ENCODE measurements at places on chromosomes 1 and 21. TPM values are rescaled to one million over a fixed set of nuclear protein-coding genes. Genes with fewer than 3 reads are reported as not detected.

DNA sequence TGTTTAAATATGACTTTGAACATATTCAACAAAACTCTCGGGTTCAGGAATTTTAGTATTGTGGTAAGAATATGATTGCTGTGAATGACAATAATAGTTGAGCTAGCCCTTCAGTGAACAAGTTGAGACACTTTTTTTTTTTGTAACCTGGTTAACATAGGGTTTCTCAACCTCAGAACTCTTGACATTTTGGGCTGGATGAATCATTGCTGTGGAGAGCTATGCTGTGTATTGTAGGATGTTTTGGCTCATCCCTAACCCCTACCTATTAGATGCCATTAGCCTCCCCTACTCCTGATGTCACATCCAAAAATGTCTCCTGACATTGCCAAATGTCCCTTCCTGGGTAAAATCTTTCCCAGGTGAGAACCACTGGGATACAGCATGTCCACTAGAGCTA lies 113.7 kb downstream of the RUNX1 start:
- no peaks in the 10 kb centered on the region for H3K27me3 ChIP-seq
- H3K4me3 ChIP-seq, result peak overlapping the region; percentile 57
- H3K27ac ChIP-seq, result peak overlapping the region; percentile 33
- DNase-seq, result no peak
- peaks cover 52% of the 10 kb centered on the region for H3K4me1 ChIP-seq
- peaks cover 2% of the 10 kb centered on the region for H3K36me3 ChIP-seq

GRCh38 chr1:225903623-225904022 lies 14.7 kb upstream of the LEFTY1 start:
- no peaks in the 10 kb centered on the region for H3K4me1 ChIP-seq
- no peaks in the 10 kb centered on the region for H3K36me3 ChIP-seq

AQP10 gene
- total RNA-seq, result not detected

GPR137B gene
- 9.3 TPM for total RNA-seq

GRCh38 chr1:103529746-103530145 lies 4.2 kb downstream of the RNPC3 start:
- H3K36me3 ChIP-seq, result peaks cover 41% of the 10 kb centered on the region
- DNase-seq, result no peak
- H3K27ac ChIP-seq, result no peak overlapping the region
- no peaks in the 10 kb centered on the region for H3K27me3 ChIP-seq

DNA sequence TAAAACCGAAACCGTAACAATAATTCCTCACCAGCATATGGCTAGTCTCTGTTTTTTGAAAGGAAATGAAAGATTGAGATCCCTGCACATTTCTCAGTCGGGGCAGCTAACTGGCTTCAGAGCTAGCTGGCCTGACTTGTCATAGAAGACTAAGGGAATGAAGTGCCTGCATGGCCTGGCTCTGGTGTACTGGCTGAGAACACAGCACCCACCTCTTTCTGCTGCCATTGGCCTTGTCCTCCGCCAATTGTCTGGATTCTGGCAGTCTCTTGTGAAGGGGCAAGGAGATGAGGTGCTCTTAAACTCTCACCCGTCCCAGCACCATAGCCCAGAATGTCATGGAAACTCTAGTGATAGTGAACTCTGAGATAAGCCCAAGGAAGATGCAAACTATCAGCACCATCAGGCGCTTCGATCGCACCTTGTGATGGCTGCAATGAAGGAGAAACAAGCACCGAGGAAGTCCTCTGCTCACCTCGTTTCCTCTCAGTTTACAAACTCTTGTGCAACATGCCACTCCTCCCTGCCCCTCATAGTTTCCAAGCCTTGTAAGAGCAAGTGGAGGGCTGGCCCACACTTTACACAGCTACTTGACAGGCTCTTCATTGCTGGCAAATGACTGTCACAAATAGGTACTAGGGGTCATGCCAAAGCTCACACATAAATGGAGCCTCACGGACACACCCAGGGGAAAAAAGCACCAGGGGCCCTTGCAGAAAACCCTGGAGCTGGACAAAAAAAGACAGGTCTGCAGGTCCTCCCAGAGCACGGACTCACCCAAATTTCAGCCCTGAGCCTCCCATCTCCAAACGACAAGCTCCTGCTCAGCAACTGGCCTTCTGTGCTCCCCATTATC lies 16.4 kb downstream of the INPP5B start:
- H3K4me1 ChIP-seq, result peaks cover 32% of the 10 kb centered on the region
- no peak for DNase-seq
- peak overlapping the region; percentile 87 for H3K27ac ChIP-seq
- H3K27me3 ChIP-seq, result no peaks in the 10 kb centered on the region

DNA sequence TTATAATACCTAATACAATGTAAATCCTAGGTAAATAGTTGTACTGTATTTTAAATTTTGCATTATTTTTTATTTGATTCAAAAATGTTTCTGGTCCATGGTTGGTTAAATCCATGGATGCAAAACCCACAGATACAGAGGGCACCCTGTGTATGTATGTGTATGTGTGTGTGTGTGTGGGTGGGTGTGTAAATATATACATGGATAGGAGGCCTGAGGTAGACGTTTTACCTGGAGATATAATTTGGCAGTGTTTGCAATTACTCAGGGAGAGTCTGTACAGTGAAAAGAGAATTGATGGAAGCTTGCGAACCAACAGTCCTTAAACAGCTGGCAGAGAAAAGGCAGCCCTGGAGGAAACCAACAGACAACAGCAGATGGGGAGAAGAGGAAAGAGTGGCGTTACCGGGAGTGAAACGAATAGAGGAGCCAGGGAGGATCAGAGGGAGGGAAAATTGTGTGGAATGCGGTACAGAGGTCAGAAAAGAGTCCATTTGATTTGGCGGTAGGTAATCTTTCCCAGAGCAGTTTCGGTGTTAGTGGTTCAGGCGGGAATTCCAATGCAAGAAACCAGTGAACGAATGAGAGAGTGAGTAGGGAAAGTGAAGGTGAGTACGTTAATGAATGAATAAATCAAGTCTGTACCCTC lies 47.9 kb upstream of the NBL1 start:
- H3K36me3 ChIP-seq, result peaks cover 12% of the 10 kb centered on the region
- peaks cover 36% of the 10 kb centered on the region for H3K4me1 ChIP-seq
- H3K4me3 ChIP-seq, result peak overlapping the region; percentile 99
- DNase-seq, result no peak
- peak overlapping the region; percentile 100 for H3K27ac ChIP-seq
- peaks cover 3% of the 10 kb centered on the region for H3K27me3 ChIP-seq

DNA sequence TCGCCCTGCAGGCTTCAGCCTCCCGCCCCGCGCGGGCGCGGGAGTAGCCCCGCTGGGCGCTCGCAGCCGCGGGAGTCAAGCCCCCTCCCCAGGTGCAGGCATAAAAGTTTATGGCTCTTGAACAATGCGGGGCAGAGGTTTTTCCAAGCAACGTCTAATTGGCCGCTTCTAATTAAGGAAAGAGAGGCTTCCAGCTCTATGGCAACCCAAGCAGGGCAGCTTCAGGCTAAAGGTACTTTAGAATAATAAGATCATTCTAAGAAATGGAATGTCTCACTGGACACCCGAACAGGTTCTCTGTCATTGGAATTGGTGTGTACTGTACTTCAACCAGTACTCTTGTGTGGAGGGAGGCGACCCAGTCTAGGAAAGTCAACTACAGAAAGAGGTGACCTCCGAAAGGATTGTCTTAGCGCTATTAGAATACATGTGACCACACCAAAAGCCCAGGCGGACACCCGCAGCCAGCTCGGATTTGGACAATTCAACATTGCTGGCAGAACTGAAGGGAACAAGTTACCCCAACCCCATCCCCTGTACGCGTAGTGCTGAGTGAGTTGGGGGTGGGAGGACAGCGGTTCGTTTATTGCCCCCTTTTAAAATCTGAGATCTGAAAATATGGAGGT lies 12.5 kb downstream of the NR5A2 start:
- H3K4me1 ChIP-seq, result peaks cover 15% of the 10 kb centered on the region
- H3K36me3 ChIP-seq, result peaks cover 3% of the 10 kb centered on the region
- no peak overlapping the region for H3K27ac ChIP-seq

BMP8B gene
- 0.68 TPM for total RNA-seq

CYP4A22 gene
- not detected for total RNA-seq

GRCh38 chr21:42381347-42381984 lies 14.4 kb downstream of the TMPRSS3 start:
- no peak overlapping the region for H3K27ac ChIP-seq
- H3K4me1 ChIP-seq, result peaks cover 12% of the 10 kb centered on the region
- peaks cover 25% of the 10 kb centered on the region for H3K36me3 ChIP-seq
- no peak overlapping the region for H3K4me3 ChIP-seq

GRCh38 chr1:155227261-155228095 lies 19.0 kb downstream of the MTX1 start:
- peak overlapping the region; percentile 92 for H3K27ac ChIP-seq
- peak overlapping the region; percentile 95 for H3K4me3 ChIP-seq
- peaks cover 24% of the 10 kb centered on the region for H3K4me1 ChIP-seq
- DNase-seq, result peak; percentile 96
- no peaks in the 10 kb centered on the region for H3K27me3 ChIP-seq
- H3K36me3 ChIP-seq, result peaks cover 7% of the 10 kb centered on the region

FCAMR gene
- total RNA-seq, result not detected

- peaks cover 50% of the 10 kb centered on the region for H3K4me1 ChIP-seq
- DNase-seq, result no peak
- peaks cover 3% of the 10 kb centered on the region for H3K36me3 ChIP-seq
- H3K27me3 ChIP-seq, result no peaks in the 10 kb centered on the region
Observed at GRCh38 chr21:41925767-41926116, 28.1 kb downstream of the C2CD2 start.

PCAT6 gene
- total RNA-seq, result not detected

COL9A2 gene
- 6.0 TPM for total RNA-seq

DNA sequence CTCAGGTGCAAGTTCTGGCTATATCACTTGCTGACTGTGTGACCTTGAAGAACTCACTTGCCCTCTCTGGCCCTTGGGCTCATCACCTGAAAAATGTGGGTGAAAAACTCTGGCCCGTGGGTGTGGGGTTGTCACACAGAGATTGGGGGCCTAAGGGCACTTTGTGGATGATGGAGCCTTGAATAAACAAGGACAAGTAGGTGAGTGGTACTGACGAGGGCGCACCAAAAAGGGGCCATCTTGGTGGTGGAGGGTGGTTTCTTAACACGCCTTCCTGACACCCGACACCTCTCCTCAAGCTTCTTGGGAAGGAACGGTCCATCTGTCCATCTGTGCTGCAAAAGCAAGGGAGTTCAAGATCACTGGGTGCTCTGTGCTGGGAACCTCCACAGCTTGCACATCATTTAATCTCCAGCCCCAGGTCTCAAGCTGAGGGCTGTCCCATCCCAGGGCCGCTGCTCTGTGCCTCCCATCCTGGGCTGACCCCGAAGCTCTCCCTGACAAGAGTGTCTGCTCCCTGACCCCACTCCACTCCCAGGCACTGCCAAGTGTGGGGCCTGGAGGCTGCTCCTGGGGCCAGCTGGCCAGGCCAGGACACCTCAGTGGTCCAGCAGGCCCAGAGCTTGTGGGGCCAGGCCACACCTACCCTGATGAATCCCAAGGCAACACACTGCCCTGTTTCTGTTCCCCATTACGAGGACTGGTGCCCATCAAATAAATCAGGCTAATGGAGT lies 97.3 kb downstream of the GLIS1 start:
- DNase-seq, result peak; percentile 21
- H3K36me3 ChIP-seq, result no peaks in the 10 kb centered on the region
- peaks cover 8% of the 10 kb centered on the region for H3K27me3 ChIP-seq
- H3K4me3 ChIP-seq, result no peak overlapping the region

DNA sequence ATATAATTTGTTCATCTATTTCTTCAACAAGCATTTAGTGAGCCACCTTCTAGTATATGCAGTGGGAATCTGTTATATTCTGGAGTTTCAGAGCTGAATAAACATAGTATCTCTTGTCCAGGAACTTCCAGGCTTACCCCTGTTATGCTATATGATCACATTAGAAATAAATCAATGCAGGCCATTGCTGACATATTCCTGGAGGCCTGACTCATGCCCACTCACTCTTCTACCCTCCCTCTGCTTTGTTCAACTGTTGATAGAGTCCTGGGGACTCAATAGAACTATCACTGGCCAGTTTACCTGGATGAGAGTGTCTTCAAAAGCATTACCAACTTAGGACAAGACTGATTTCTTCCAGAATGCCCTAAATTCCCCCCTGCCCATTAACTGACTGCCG lies 29.3 kb upstream of the SRSF10 start:
- no peaks in the 10 kb centered on the region for H3K36me3 ChIP-seq
- no peak overlapping the region for H3K4me3 ChIP-seq
- DNase-seq, result no peak
- no peak overlapping the region for H3K27ac ChIP-seq
- H3K4me1 ChIP-seq, result no peaks in the 10 kb centered on the region

GRCh38 chr21:19400223-19400770 lies 996.7 kb upstream of the TMPRSS15 start:
- H3K27ac ChIP-seq, result no peak overlapping the region
- H3K27me3 ChIP-seq, result no peaks in the 10 kb centered on the region
- H3K36me3 ChIP-seq, result no peaks in the 10 kb centered on the region

DNA sequence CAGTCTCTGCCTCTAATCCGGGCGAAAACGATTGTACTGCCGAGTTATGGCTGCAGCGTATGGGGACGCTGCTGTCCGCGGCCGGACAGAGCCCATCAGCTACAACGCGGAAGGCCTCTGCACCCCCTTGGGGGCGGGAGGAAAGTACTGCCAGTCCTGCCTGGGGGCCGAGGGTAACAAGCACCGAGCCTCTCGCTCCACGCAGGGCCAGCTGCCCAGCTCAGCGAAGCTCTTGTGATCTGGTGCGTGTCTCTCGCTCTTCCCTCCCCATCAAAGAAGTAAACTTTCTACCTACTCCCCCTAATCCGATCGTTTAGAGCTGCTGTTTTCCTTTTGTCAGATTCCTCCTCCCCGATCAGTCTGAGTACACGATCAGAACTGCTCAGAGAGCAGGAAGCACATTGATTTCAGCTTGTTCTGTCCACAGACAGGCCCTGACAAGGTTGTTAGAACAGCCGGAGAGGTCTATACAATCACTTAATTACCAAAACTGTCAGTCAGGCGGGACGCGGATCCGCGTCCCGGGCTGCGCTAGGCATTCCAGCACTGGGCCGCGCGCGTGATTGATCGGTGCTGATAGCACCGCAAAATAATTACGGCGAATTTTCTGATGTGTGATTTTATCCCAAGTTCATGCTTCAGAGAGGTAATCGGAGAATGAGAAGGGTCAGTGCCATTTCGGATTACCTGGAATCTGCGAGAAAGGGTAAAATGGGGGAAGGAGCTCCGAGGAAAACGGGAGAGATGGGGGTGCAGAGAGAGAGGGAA lies 8.7 kb upstream of the BARHL2 start:
- peaks cover 46% of the 10 kb centered on the region for H3K4me1 ChIP-seq
- peaks cover 96% of the 10 kb centered on the region for H3K27me3 ChIP-seq
- peak; percentile 39 for DNase-seq
- H3K27ac ChIP-seq, result peak overlapping the region; percentile 81

DNA sequence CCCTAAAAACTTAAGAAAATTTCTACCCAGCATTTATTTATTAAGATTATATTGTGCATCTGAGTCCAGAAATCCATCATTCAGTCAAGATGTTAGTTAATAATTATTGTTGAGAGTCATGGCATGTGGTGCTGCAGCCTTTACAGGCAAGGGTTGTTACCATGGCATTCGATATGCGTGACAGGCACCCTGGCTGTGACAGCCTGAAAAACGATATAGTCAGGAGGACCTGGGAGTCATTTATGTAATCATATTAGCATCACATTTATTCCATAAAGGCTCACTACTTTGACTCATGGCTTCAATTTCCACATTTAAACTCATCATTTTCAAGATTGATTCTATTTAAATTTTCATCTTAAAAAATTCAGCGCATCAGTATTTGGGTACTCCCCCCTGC lies 68.0 kb downstream of the CACHD1 start:
- no peaks in the 10 kb centered on the region for H3K27me3 ChIP-seq
- peaks cover 25% of the 10 kb centered on the region for H3K4me1 ChIP-seq
- DNase-seq, result no peak
- peaks cover 5% of the 10 kb centered on the region for H3K36me3 ChIP-seq
- no peak overlapping the region for H3K27ac ChIP-seq

OPTC gene
- not detected for total RNA-seq

- H3K27ac ChIP-seq, result no peak overlapping the region
- DNase-seq, result no peak
Observed at GRCh38 chr1:16718908-16719533, 21.3 kb upstream of the RNU1-4 start.

GRCh38 chr1:113903501-113904292 lies 902 bp downstream of the AP4B1 start:
- peaks cover 50% of the 10 kb centered on the region for H3K4me1 ChIP-seq
- no peak for DNase-seq
- peaks cover 45% of the 10 kb centered on the region for H3K36me3 ChIP-seq
- H3K27me3 ChIP-seq, result no peaks in the 10 kb centered on the region
